Caco-2 (cell line): ENCODE measurements at places on chromosomes 2 and 18.

GRCh38 chr2:221515864-221516263, 56.2 kb downstream of the EPHA4 start:
- DNase-seq: no peak

- DNase-seq: no peak
Measured at GRCh38 chr2:152496371-152496770, 161.4 kb downstream of the FMNL2 start.

GRCh38 chr18:35324926-35325655, 19.1 kb downstream of the ZNF24 start:
- DNase-seq: no peak

DNA sequence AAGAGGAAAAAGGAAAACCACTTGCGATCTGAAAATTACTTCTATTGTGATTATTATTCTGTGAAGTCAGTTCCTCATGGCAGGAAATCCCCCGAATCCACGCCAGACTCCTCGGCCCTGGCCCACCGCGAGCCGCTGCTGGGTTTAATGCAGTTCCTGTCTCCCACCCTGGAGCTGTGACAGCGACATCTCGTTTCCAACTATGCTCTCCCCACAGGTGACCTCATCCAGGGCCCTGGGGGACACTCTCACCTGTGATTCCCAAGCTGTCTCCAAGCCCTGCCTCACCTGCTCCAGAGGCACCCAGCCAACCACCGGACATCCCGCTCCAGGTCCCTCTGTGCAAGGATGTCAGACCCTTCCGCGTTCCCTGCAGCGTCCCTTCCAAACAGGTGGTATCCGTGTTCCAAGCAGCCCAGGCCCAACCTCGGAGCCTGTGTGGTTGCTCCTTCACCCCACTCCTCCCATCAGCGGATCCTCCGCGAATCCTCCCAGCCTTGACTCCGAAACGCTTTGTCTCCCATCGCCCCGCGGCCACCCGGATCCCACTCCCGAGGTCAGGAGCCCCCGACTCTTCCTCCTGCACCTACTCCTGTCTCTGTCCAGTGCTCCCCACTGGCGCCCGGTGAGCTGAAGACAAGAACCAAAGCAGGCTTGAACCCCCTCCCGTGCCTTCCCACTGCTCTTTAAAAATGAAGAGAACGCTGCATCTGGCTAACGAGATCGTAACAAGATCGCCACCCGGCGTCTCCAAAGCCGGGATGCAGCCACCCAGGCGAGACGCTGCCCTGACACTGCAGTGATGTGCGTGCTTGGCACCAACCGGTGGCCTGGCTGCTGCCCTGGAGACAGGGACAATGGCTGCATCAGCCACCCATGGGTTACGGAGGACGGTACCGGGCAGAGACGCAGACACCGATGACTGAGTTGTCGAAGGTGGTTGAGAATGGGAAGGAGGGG, 96.5 kb downstream of the NDUFA10 start:
- no peak for DNase-seq

GRCh38 chr2:158570869-158571268, 114.1 kb downstream of the PKP4 start:
- DNase-seq: no peak

- DNase-seq: no peak
Measured at GRCh38 chr2:239876271-239876947, 148.7 kb downstream of the NDUFA10 start.

DNA sequence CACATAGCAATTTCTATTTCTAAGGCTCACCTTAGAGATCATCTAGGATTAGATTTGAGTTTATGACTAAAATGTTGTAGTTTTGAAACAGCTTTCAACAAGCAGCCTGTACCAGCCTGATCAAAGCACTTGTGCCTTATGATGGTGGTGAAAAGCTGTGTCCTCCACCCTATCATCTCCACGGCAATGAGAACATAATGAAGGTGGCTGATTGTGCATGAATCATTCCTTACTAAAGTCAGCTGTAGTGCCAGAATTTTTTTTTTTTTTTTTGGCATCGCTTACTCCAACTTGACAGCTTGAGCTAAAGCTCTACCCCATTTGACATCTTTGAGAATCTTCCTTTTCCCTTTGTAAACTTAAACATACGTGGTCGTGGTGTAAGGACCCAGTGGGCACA, 86.0 kb downstream of the DCC start:
- DNase-seq: no peak

DNA sequence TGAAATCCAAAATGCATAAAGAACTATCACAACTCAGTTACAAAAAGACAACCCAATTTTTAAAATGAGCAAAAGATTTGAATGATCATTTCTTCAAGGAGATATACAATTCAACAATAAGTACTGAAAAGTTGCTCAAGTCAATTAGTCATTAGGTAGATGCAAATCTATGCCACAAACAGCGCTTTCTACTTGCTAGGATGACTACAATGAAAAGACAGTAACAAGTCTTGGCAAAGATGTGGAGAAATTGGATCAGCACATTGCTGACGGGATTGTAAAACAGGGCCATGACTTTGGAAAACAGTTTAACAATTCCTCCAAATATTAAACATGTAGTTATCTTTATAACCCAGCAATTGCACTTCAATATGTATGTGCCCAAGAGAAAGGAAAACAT, 166.3 kb upstream of the MC4R start:
- DNase-seq: no peak
